ENCODE measurements at places on chromosomes 4 and X.

- no peaks in the 10 kb centered on the region for H3K36me3 ChIP-seq
- no peaks in the 10 kb centered on the region for H3K4me1 ChIP-seq
- no peak overlapping the region for H3K4me3 ChIP-seq
- no peak overlapping the region for H3K27ac ChIP-seq
Observed at GRCh38 chr4:152727784-152728183, 48.0 kb upstream of the TMEM154 start.

DNA sequence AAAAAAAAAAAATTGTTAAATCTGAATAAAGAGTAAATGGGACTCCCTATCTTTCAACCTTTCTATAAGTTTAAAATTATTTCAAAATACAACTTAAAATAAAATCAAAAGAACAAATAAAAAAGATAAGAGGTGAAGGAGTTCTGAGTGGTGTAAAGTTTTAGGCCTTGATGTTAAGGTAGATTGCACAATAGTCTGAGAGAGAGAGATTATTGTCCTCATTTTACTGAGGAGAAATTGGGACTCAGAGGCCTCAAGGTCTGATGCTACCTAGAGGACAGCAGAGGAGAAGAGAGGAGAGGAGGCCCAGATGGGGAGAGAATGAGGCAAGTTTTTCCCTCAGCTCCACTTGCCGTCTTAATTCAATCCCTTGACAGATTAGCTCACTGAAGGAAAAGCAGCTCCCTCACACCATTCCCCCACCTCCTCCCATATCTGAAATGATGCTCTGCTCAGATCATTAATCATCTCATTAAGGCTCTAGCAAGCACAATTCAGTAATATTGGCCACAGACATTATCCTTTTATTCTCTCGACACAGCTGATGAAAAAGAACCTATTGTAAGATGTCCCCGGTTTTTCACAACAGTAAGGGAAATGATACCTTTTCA is 106.3 kb upstream of the PTPN13 start:
- no peak overlapping the region for H3K4me3 ChIP-seq
- H3K27ac ChIP-seq, result no peak overlapping the region
- H3K4me1 ChIP-seq, result no peaks in the 10 kb centered on the region
- H3K27me3 ChIP-seq, result no peaks in the 10 kb centered on the region
- no peak for DNase-seq
- no peaks in the 10 kb centered on the region for H3K36me3 ChIP-seq

DNA sequence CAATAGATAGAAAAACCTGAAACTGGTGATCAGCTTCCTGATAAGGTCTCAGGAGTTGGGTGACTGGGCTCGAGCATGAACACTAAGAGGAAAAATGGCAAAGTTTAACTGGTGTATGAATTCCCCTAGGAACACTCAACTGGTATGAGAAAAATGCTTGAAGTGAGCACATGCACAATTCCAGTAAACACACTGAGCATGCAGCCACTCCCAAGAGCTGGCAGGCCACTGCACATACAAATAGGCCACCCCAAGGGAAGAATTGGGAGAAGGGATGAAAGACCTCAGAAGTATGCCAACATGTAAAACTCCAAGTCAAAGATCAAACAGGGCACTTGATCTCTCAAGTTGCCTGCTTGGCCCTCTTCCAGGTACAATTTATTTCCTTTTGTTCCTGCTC is 45.4 kb upstream of the GNPDA2 start:
- no peaks in the 10 kb centered on the region for H3K27me3 ChIP-seq
- no peak overlapping the region for H3K4me3 ChIP-seq
- no peak overlapping the region for H3K27ac ChIP-seq
- no peaks in the 10 kb centered on the region for H3K4me1 ChIP-seq

DNA sequence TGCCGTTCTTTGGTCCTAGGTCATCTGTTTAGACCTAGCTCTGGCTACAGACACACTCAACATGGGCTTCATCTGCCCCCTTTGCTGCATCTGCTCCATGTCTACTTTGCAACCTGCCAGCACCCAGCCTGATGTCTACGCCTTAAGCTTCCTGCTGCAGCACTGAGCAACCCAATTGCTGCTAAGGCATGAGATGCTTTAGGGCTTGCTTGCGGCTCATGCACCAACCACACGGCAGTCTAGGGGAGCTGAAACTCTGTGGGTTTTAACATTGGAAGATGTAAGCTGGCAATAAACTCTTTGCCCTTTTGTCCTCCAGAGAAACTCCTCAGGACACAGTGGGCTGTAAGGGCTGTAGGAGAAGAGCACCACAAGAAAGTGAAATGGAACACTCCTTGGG is 11.7 kb upstream of the CLNK start:
- H3K4me3 ChIP-seq, result no peak overlapping the region
- no peak overlapping the region for H3K27ac ChIP-seq
- H3K4me1 ChIP-seq, result no peaks in the 10 kb centered on the region
- no peaks in the 10 kb centered on the region for H3K36me3 ChIP-seq
- H3K27me3 ChIP-seq, result no peaks in the 10 kb centered on the region

GRCh38 chr4:866761-867390 is 40.9 kb upstream of the CPLX1 start:
- no peak for DNase-seq
- no peaks in the 10 kb centered on the region for H3K27me3 ChIP-seq
- H3K36me3 ChIP-seq, result peaks cover 69% of the 10 kb centered on the region
- H3K4me3 ChIP-seq, result no peak overlapping the region
- H3K27ac ChIP-seq, result no peak overlapping the region

- DNase-seq, result no peak
- no peak overlapping the region for H3K4me3 ChIP-seq
- no peaks in the 10 kb centered on the region for H3K36me3 ChIP-seq
- H3K4me1 ChIP-seq, result peaks cover 10% of the 10 kb centered on the region
- H3K27ac ChIP-seq, result no peak overlapping the region
Observed at GRCh38 chr4:8255698-8256441, 13.7 kb upstream of the HTRA3 start.

GRCh38 chrX:38099688-38100087 is 93.3 kb downstream of the SYTL5 start:
- no peaks in the 10 kb centered on the region for H3K4me1 ChIP-seq
- no peak overlapping the region for H3K4me3 ChIP-seq
- DNase-seq, result no peak
- no peaks in the 10 kb centered on the region for H3K36me3 ChIP-seq
- H3K27me3 ChIP-seq, result no peaks in the 10 kb centered on the region

DNA sequence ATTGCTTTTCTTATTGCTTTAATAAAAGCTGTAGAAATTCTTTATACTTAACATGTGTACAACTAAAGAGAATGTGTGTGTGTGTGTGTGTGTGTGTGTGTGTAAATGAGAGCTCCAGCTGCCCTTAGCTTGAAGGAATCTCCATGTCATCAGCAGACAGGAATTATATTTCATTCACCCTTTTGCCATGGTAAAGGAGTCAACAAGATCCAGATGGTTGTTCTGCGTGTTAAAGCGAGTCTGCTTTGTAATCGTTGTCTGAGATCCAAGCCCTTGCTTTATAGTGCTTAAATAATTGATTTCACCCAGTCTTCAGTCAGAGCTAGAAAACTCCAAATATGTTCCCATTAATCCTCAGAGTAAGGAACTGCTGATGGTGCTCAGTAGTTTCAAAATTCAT is 285.5 kb downstream of the PDGFC start:
- H3K27ac ChIP-seq, result no peak overlapping the region
- no peak overlapping the region for H3K4me3 ChIP-seq
- DNase-seq, result no peak
- peaks cover 6% of the 10 kb centered on the region for H3K4me1 ChIP-seq
- H3K27me3 ChIP-seq, result no peaks in the 10 kb centered on the region
- no peaks in the 10 kb centered on the region for H3K36me3 ChIP-seq

GRCh38 chr4:180542445-180543100 is 1700.6 kb upstream of the TENM3 start:
- no peaks in the 10 kb centered on the region for H3K27me3 ChIP-seq
- H3K4me3 ChIP-seq, result no peak overlapping the region
- no peak overlapping the region for H3K27ac ChIP-seq
- DNase-seq, result no peak

DNA sequence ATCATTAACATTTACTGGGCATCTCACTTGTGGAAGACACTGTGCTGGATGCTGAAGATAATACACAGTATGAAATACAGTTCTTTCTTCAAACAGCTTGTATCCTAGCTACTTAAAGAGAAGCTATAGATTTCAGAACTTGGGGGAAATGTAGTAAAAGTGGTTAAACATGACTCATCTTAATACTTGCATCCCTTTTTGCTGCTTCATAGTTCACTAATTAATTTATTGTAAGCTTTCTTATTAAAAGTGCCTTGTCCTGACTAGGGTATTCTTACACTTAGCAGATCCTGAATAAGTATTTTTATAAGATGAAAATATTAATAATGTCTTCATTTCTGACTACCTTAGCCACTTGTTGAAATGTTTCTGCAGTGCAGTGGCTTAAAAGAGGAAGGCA is 132.8 kb upstream of the STIM2 start:
- no peak overlapping the region for H3K4me3 ChIP-seq
- H3K27me3 ChIP-seq, result no peaks in the 10 kb centered on the region
- no peaks in the 10 kb centered on the region for H3K4me1 ChIP-seq
- no peak for DNase-seq

DNA sequence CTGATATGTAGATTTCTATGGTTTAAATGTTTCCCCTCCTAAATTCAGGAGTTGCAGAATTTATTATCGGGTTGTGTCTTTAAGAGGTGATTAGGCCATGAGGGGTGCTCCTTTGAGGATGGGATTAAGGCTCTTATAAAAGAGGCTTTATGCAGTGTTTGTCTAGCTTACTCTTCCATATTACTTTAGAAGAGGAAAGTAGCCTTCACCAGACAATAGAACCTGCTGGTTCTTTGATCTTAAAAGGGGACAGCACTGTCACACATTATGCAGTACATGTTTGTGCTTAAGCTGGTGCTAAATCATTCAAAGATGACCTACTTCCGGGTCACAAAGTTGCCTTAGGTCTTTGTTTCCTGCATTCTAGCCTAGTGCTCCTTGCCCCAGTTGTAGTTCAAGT is 81.0 kb downstream of the CPXCR1 start:
- H3K27me3 ChIP-seq, result no peaks in the 10 kb centered on the region
- H3K36me3 ChIP-seq, result no peaks in the 10 kb centered on the region
- H3K4me3 ChIP-seq, result no peak overlapping the region
- no peaks in the 10 kb centered on the region for H3K4me1 ChIP-seq
- no peak overlapping the region for H3K27ac ChIP-seq

DNA sequence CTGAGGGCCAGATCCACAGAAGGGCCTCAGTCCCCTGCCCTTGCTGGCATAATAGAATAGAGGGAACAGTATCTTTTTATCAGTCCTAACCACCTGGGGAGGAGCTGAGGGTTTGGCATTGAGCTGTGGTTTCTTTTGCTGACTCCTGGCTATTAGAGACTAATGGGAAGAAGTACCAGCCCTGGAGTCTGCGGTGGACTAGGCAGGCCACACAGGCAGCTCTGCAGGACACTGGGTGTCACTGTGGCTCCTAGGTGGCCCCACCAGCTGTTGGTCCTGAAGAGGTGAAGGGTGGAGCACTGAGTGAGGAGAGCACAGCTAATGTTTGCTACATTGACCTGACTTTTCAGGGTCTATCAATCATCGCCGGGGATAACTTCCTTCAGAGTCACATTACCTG is 52.8 kb upstream of the GPC4 start:
- no peaks in the 10 kb centered on the region for H3K36me3 ChIP-seq
- no peak for DNase-seq
- H3K27me3 ChIP-seq, result no peaks in the 10 kb centered on the region
- no peak overlapping the region for H3K4me3 ChIP-seq

GRCh38 chrX:26026179-26026578 is 112.0 kb upstream of the MAGEB18 start:
- no peak overlapping the region for H3K4me3 ChIP-seq
- no peak overlapping the region for H3K27ac ChIP-seq
- DNase-seq, result no peak

- no peak for DNase-seq
- peaks cover 14% of the 10 kb centered on the region for H3K4me1 ChIP-seq
- no peaks in the 10 kb centered on the region for H3K27me3 ChIP-seq
- no peak overlapping the region for H3K27ac ChIP-seq
- H3K4me3 ChIP-seq, result no peak overlapping the region
- no peaks in the 10 kb centered on the region for H3K36me3 ChIP-seq
Observed at GRCh38 chr4:184282251-184282713, 64.6 kb upstream of the ENPP6 start.

DNA sequence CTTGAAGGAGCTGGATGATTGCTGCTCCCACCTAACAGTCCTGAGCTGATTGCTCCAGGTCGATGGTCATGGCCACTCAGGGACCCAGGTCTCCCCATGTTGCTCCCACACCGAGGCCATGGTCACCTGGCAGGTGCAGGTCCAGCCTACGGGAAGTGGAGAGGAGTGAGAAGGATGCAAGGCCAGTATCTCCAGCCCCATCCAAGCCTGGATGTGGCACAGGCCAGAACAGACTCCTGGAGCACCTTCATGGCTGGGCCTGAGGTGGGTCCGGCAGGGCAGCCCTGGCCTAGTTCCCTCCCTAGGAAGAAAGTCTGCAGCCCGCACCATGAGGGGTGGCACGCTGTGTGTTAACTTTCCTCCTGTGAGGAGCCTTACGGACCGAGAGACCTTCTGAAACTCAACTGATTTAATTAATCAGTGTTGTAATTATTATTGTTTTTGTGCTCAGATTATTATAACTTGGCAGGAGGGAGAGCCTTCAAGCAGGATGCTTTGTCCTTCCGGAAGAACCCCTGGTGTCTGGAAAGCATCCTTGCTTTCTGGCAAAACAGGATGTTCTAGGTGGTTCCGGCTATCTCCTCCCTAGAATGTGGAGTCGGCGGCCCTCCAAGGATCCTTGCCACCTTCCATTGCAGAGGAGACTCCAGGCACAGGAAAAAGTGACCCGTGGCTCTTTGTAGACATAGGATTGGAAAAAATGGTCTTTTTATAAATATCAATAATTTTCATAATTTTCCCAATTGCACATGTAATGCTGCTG is 92.3 kb upstream of the ADRA2C start:
- no peak overlapping the region for H3K27ac ChIP-seq
- no peaks in the 10 kb centered on the region for H3K36me3 ChIP-seq
- DNase-seq, result no peak
- no peak overlapping the region for H3K4me3 ChIP-seq
- H3K27me3 ChIP-seq, result no peaks in the 10 kb centered on the region

GRCh38 chrX:48911412-48912182 is at the start of gene SLC35A2:
Gene SLC35A2, minus strand, starts transcription at chrX:48911646. Its CDS starts 10 bp downstream, at chrX:48911636.
- H3K27ac ChIP-seq, result peak within 1 kb of the TSS; percentile 65
- H3K27me3 ChIP-seq, result no peaks in the 10 kb centered on the region
- no peaks in the 10 kb centered on the region for H3K36me3 ChIP-seq
- peaks cover 11% of the 10 kb centered on the region for H3K4me1 ChIP-seq
- peak within 1 kb of the TSS; percentile 60 for H3K4me3 ChIP-seq

DNA sequence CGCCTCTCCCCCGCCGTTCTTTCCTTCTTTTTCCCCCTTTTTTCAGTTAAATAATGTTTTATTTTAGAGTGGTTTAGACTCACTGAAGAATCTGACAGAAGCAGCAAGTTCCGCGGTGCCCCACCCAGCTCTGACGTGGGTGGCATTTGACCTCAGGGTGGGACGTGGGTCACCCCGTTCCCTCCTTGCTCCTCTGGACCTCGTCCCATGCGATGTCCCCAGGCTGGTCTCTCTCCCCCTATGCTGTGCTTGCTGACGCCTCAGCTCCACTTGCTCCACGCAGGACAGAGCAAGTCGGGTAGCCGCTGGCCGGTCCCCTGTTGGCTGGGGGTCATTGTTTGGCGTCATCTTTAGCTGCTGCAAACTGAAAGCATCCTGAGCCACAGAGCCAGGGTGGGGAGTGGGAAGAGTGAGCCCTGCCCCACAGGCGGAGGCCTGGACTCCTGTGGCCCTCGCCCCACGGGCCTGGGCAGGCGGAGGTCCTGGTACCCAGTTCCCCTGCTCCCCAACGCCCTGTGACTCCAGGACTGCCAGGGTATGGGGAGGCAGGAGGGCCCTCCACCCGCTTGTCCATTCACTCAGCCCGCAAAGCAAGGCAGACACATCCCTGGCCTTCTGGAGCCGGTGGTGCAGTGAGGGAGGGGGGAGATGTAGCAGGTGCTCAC is 30.8 kb downstream of the TRMT44 start:
- H3K27me3 ChIP-seq, result no peaks in the 10 kb centered on the region
- H3K4me3 ChIP-seq, result no peak overlapping the region
- H3K36me3 ChIP-seq, result no peaks in the 10 kb centered on the region
- peak overlapping the region; percentile 71 for H3K27ac ChIP-seq
- peaks cover 31% of the 10 kb centered on the region for H3K4me1 ChIP-seq
- no peak for DNase-seq
